Heart left ventricle (tissue), 16 donors: ENCODE measurements at places on chromosomes 6 and 20.

DNA sequence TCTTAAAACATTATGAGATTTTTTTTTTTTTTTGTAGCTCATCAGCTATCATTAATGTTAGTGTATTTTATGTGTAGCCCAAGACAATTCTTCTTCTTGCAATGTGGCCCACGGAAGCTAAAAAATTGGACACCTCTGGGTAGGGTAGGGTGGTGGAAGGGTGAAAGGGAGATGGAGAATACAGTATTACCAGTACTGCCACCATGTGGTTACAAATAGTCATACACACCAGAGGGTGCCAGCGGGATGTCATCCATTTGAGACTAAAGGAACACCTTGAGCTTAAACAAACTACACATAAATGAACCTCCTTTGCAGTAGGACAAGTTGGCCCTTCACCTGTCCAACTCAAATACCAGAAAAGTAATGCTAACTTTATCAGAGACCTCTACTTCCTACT lies 601.9 kb downstream of the HTR1B start:
- DNase-seq, result no peak

DNA sequence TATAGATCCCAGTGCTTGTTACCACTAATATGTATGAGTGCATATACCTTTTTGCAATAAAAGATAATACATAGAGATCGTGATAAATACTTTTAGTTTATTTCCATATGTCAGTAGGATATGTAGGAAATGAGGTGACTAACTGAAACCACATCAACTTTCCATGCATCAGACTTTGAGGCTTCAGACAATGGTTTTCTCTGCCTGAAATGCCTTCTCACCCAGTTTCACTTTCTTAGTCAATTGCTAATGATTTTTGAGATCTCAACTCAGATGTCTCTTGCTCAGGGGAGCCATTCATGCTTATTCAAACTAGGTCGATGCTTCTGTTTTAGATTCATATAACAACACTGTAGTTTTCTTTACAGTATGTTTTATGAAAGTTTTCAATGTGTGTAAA lies 626.6 kb upstream of the ADGRB3 start:
- no peak for DNase-seq

GRCh38 chr6:145067430-145067829 lies 667.9 kb downstream of the EPM2A start:
- no peak for DNase-seq

GRCh38 chr6:144613859-144614258 lies 328.7 kb downstream of the UTRN start:
- no peak for DNase-seq

GRCh38 chr6:138278326-138278725 lies 60.0 kb upstream of the PBOV1 start:
- DNase-seq, result no peak

DNA sequence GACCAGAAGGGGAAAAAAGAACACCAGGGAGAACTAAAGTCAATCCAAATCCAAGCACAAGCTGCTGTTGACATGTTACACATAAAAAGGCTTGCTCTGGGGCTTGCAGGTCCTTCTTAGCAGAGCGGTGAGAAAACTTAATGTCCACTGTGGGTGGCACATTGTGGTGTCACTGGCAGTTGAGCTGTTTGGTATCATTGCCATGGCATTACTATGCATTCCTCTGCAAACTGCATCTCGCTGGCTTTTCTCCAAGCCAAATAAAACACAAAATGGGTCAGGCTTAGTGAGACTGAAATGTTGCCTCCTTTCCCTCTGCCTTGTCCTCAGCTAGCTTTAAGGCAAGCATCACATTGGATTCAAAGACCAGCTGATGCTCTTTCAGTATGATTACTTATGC lies 40.9 kb downstream of the LY86 start:
- no peak for DNase-seq

DNA sequence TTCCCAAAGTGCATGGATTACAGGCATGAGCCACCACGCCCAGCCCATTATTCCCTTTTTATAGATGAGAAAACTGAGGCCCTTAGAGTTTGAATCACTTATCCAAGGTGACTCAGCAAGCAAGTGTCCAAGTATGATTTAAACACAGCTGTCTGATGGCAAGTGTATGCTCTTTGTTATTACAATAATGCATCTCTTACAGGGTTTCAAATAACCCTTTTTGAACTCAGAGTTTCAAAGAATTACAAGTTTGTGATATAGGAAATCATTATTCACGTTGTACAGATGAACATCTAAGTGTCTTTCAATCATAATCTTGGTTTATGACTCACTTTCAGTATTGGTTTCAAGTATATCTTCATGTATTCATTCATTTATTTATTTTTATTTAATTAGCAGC lies 63.0 kb downstream of the CD83 start:
- no peak for DNase-seq

DNA sequence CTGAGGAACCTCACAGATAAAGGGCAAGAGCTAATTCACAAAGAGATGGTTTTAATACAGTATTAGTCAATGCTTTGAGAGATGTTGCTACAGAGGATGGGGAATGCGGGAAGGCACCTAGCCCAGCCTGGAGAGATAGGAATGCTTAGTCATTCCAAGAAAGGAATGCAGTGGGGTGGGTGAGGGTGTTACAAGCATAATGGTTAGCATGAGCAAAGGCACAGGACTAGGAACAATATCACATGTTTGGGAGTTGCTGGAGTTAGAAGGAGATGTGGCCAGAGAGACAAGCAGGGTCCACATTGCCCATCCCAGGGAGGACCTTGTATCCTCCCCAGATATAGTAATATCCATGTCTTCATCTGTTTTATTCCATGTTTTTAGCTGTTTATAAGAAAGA lies 107.0 kb upstream of the OGFRL1 start:
- DNase-seq, result no peak

- DNase-seq, result no peak
These were observed 3.5 kb downstream of the FOXO3 start for GRCh38 chr6:108564178-108564577.

DNA sequence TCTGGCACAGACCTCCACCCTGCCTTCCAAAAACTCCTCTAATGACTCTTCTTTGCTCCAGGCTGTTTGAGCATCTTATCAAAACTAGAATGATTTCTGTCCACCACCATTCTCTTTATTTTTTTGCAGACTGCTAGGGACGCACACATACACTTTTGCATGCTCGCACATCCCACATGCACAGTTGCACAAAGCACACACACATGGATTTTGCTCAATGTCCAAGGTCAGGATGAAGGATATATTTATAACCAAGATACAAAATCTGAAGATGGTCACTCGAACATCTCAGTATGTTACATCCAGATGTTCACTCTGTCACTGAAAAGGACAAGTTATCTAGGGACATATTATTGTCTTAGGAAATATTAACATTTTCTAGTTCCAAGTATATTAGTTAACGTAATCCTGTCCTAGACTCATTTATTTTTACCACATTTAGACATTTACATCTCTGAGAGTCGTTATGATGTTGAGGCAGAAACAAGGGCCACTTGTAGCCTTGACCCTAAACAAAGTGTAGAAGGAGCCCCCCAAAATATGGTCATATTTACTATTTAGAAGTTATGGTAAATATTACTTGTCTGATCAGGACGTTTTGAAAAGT lies 3.4 kb upstream of the SIM1 start:
- no peak for DNase-seq

- peak; percentile 64 for DNase-seq
These were observed 161.3 kb upstream of the GGTLC1 start for GRCh38 chr20:24149881-24150307.

DNA sequence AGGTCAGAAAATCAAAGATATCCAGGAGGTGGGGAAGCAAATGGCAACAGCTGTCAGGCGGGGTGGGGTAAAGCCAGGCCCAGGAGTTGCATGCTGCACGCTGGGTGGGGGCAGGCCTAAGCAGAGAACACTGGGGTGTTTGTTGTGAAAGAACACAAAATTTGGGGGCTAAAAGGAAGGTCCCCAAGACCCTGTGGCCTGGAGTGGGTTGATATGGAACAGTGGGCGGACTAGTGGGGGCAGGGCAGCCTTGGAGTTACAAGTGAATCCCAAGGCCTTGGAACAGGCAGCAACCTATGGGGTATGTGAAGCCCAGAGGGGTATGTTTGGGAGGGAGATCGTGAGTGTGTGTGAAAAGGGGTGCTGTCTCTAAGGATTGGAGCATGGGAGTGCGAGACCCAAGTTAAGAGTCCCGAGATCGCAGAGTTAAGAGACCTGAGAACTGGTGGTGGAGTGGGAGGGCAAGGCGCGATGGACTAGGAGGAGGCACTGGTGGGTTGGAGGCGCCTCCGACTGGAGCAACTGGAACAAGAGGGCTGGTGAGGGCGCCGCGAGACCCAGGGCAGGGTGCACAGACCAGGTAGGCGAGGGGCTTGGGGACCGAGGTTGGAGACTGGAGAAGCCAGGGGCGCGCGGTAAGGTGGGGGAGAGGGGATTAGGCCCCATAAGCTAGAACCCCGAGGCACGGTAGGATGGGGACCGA lies 658 bp downstream of the CUL7 start:
- peak; percentile 40 for DNase-seq

DNA sequence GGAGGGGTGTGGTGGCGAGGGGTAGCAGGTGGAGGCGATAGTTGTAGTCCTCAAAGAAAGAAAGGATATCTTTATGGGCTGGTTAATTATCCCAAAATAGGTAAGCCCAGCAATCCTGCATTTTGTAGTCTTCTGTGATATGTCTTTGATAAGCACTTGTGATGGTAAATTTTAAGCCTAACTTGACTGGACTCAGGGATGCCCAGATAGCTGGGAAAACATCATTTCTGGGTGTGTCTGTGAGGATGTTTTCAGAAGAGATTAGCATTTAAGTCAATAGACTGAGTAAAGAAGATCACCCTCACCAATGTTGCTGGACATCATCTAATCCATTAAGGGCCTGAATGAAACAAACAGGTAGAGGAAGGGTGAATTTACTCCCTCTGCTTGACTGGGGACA lies 124.8 kb upstream of the RIPOR2 start:
- DNase-seq, result no peak

DNA sequence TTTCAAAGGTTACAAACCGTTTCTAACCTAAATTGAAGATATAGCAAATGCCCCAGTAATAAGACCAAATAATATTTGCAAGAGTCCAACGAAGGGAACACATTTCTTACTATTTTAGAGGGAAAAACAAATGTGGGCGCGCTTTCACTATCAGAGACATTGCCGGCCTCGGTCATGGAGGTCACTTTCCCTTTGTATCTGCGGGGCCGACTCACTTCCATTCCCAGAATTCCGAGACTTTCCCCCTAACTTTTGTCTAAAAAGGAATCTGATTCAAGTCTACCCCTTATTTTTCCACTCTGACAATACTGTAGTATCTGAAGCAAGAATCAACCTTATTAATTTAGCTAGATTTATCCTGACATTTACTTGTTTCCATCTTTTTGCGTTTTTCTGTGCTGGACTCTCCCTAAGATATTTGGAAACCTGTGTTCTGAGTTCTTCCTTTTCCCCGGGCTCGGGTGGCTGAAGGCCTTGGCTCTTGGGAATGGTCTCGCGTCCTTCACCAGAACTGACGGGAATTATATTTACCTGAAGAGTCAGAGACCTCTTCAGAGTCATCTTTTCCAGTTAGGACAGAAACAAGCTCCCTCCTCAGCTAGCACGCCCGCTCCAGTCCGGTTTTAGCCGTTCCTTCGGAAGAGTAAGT lies 71.8 kb upstream of the ZNF184 start:
- DNase-seq, result no peak

- no peak for DNase-seq
These were observed 181.8 kb downstream of the SASH1 start for GRCh38 chr6:148524471-148524882.

GRCh38 chr6:31622684-31623091 lies 2.2 kb downstream of the PRRC2A start:
- DNase-seq, result no peak

DNA sequence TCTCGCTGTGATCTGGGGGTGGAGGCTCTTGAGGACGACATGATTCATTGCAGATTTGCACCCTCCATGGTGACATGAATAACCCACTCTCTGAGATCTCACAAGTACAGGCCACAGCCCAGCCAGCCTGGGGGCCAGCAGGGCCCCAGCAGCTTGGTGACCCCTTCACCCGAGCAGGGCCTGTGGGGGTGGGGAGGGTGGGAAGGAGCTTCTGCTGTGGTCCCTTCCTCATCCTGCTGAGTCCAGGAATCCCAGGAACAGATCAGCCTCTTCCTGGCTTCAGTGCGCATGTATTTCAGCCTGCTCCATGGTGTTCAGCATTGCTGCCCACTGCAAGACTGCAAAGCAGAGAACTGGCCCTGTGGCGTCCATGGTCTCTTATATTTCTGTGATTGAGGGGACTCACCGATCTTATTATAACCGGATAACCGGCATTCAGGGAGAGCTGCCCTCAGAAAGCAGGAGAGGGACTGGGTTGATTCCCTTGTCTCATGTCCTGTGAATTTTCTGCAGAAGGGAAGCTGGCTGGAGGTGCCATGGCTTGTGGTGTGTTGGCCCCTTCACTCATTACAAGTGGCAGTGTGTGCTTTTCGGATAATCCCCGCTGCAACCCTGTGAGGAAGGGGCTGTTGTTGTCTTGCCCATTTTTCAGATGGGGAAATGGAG lies 118.8 kb upstream of the FRMD1 start:
- DNase-seq, result no peak

- DNase-seq, result no peak
These were observed 177.1 kb downstream of the MRPL14 start for GRCh38 chr6:43950051-43950605.

- peak; percentile 31 for DNase-seq
These were observed 128.0 kb downstream of the UST start for GRCh38 chr6:148874698-148875293.

DNA sequence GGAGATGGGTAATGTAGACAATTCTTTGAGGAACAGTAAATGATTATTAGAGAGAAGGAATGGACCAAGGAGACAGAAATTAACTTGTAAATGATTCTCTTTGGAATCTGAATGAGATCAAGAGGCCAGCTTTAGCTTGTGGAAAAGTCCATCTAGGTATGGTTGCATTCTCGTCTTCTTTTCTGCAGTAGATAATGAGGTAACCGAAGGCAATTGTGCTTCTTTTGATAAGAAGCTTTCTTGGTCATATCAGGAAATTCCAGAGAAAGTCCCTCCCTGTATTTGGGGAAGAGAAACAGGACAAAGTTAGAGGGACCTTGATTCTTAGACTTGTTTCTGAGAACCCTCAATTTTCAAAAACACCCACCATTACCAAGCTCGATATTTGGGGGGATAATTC lies 109.1 kb upstream of the PRSS16 start:
- DNase-seq, result no peak

- no peak for DNase-seq
These were observed 336.2 kb downstream of the UTRN start for GRCh38 chr6:144621332-144621731.

DNA sequence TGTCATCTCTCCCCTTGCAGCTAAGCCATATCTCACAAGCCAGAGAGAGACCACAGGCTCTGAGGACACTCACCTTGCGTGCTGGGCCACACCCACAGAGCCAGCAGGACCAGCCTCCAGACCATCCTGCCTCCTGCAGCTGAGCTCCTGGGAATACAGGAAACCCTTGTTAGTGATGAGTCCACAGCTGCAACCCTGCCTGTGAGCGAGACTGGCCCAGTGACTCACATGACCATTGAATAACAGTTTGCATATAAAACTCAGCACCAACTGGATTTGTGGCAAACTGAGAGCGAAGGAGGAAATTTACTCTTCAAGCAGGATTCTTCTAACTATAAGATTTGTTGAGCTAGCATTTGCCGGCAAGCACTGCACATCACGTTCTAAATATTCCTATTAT lies 3.0 kb downstream of the THBS2 start:
- peak; percentile 43 for DNase-seq
